Left ventricle myocardium inferior (tissue), 1 donor: ENCODE measurements at places on chromosomes 1 and 21.
A peak's percentile ranks its signal among the peaks of the same experiment; 100 is the strongest.

DNA sequence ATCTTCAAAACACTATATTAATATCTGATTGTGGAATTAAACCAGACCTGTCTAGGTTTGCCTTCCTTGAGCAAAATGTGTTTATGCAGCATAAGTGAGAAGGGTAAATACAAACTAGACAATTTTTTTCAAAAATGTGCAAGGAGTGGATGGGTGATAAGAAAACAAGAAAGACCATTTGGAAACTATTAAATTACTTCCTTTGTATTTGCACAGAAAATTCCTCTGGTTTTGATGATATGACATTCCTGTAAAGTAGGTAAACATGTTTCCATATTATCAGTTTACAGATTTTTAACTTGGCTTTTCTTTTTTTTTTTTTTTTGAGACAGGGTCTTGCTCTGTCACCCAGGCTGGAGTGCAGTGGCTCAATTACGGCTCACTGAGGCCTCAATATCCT, 24.8 kb upstream of the SLC30A1 start:
- no peak for DNase-seq

GRCh38 chr1:17148950-17149608, 29.8 kb upstream of the PADI2 start:
- DNase-seq: no peak

DNA sequence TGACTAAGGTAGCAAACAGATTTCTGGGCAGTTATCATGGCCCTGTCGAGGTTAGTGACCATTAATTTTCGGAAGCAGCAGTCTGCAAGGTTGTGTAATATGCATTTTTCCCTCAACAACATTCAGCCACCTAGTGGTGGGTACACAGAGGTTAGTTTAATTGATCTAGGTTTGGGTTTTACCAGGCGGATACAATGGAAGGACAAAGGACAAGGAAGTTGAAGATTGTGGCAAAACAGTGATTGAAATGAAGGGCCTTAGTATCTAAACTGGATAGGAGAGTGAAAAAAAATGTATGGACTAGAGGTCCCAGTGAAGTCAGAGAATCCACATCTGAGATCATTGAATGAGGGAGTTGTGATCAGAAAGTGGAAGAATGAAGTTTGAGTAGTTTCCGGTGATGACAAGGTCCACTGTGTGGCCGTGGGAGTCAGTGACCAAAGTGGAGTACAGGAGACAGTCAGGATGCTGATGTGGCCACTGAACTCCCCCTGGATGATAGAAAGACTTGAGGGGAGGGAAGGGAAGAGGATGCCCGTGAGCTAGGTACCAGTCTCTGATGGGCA, 2.8 kb downstream of the ARMH1 start:
- no peak for DNase-seq

GRCh38 chr1:222713091-222713961, 962 bp downstream of the BROX start:
- peak; percentile 93 for DNase-seq

DNA sequence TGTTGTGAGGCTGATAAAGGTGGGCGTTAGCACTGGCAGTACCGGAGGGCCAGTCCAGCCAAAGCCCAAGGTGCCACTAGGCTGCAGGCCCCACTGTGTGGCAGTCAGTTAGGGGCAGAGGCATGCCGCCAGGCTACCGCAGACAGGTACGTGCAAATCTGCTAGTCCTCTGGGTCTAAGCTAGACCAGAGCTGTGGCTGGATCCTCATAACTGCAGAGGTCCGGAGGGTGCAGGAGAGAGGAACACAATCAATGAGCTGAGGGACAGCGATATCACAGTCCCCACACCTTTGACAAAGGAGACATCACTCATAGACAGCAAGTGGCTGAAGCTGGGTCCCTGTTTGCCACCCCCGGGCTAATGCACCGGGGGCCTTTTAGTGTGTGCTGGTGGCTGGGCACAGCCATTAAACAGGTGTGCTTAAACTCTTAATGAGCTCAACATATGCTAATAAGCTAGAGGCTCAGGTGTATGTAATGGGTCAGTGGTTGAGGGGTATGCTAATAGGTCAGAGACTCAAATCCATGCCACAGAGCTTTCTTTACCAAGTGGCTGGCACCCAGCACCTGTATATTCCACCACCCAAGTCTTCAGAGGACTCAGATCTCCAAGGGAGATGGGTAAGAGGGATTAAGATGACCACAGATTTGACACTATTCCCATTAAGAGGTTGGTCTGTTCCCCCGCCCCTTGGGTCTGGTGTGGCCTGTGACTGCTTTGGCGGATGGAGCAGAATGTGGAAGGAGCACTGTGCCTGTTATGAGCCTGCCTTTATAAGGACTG, 82.0 kb downstream of the GLIS1 start:
- no peak for DNase-seq

- DNase-seq: no peak
Observed at GRCh38 chr1:39849203-39849602, 34.1 kb downstream of the TRIT1 start.

DNA sequence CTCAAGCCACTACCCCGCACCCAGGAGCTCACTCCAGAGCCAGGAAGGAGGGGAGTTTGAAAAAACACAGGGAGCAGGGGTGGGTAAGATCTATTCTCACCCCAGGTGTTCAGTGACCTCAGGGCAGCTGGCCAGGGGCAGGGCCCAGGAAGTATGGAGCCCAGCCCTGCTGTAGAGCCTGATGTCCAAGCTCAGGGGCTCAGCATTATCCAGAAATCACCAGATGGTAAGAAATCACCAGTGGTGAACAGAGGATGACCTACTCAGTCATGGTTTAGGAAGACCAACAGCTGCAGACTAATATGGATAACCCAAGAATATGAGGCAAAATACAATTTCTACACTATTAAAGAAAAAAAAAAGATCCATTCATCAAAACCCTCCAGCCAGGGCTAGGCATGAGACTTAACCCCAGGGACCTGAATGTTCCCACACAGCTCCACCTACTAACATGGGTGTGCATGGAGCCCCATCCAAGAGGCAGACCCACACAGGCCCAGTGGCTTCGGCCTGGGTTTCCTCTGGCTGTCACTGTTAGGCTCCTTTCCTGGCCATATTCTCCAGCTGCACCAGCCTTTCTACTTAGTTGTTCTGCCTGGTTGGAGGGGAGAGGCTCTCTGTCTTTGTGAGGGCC, 67.6 kb downstream of the KCNN3 start:
- DNase-seq: no peak

GRCh38 chr1:40704817-40705733, 13.6 kb downstream of the NFYC start:
- DNase-seq: no peak

- DNase-seq: no peak
Observed at GRCh38 chr21:42562816-42563215, 49.2 kb downstream of the SLC37A1 start.
